Aorta (tissue), 5 donors: ENCODE measurements at places on chromosomes 3 and 15.

DNA sequence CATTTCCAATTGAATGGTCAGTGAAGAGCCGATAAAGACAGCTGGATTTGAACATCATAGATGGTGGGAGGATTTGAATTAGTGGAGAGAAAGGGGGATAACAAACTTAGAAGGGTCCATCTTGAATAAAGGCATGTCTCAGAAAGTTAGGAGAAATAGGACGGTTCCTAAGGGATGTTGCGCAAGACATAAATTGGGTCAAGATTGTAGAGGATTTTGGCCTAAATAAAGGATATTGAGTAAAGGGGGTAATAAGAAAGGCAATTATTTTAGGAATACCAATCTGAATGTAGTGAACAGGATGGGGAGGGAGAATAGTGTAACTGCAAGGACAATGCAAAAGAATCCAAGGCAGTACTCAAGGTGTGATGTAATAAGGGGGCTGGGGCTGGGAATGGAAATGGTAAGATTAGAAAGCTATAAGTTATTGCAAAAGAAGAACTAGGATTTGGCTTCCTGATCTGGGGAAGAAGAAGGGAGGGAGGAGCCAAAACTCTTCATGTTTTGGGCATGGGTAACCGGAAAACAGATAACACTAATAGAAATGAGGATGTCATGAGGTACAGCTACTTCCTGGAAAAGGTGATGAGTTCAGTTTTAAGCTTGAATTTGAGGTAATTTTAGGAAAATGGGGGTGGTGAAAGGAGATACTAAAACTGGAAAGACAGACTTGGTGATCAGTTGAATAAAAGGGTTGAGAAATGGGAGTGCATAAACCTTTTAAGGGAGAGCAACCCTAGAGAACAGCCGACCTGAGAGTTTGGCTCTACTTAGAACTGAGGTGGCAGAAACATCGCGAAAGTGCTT, 17.3 kb upstream of the TRPC1 start:
- DNase-seq, result no peak

DNA sequence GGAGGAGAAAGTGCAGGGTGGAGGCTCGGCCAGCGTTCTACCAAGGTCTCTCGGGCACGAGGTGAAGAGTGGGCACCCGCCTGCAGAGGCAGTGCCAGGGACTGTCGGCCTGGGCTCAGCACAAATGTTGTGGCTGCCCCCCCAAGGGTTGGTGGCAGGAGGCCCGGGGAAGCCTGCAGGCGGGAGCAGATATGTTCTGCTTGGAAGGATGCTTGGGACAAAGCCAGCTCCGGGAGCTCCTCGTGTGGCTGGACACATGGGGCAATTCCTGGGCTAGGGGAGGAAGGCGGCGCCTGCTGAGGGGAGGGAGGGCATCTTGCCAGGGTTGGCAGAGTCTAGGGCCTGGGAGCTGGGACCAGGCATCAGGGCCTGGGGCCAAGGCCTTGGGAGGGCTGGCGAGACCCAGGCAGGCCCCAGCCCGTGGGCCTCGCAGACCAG, 30.4 kb upstream of the FBLN2 start:
- peak; percentile 88 for DNase-seq

GRCh38 chr15:42921342-42921731, 759 bp upstream of the TTBK2 start:
- peak; percentile 50 for DNase-seq

DNA sequence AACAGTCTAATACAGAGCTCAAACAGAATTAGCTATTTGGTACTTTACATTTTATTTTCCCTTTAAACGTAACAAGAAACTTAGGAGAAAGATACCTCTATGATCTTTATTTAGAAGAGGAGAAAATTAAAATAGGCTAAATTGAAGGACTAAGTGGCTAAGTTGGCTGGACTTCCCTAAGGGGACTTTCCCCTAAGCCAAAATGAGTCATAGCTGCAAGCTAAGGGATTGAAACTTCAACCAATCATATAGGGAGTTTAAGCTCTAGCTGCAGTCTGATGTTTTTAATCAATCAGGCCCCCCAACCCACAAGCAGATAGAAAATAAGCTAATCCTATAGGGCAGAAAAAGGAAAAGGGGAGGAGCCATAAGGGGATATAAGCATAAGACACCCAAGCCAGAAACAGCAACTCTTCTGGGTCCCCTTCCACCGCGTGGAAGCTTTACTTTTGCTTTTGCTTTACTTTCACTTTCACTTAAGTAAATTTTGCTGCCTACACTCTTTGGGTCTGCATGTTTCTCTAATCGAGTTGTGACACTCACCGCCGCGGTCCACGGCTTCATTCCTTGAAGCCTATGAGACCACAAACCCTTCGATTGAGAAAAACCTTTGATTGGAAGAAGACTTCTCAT, 1108.5 kb upstream of the EPHA6 start:
- DNase-seq, result no peak

DNA sequence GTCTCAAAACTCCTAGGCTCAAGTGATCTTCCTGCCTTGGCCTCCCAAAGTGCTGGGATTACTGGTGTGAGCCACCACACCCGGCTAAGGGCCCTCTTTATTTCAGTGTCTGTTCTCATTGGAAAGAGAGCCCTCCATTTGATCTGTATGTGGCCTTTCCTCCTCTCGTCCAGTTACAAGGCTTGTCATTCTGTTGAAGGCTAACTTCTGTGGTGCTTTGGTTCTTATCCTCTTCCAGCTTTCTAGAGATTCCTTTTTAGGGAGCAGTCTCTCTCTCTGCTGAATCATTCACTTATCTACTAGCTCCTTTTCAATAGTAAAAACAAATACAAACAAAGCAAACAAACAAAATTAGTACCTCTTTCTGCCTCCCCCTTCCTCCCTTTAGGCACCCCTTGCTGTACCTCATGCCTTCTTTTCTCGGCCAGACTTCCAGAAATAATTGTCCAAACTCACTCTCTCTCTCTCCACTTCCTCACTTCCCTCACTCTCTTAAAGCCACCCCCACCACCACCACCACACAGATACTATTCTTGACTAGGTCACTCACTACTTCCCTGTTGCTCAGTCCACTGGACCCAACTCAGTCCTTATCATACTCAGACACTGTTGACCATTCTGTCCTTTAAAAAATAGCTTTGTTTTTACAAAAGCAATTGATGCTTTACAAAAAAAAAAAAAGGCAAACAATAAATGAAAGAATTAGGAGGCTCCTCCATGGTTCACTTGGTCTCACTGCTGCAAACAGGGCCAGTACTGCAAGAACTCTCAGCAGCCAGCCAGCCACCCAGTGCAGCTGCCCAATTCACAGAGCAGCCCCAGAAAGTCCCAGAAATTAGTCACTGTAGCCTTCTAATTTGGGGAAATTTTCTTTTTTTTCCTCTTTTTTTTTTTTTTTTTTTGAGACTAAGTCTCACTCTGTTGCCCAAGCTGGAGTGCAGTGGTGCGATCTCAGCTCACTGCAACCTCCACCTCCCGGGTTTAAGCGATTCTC, 31.7 kb upstream of the RAB11A start:
- no peak for DNase-seq

GRCh38 chr15:34370129-34370528, 3.1 kb upstream of the LPCAT4 start:
- DNase-seq, result no peak
